Left kidney (tissue), 8 donors: ENCODE measurements at places on chromosomes 2 and 18.

DNA sequence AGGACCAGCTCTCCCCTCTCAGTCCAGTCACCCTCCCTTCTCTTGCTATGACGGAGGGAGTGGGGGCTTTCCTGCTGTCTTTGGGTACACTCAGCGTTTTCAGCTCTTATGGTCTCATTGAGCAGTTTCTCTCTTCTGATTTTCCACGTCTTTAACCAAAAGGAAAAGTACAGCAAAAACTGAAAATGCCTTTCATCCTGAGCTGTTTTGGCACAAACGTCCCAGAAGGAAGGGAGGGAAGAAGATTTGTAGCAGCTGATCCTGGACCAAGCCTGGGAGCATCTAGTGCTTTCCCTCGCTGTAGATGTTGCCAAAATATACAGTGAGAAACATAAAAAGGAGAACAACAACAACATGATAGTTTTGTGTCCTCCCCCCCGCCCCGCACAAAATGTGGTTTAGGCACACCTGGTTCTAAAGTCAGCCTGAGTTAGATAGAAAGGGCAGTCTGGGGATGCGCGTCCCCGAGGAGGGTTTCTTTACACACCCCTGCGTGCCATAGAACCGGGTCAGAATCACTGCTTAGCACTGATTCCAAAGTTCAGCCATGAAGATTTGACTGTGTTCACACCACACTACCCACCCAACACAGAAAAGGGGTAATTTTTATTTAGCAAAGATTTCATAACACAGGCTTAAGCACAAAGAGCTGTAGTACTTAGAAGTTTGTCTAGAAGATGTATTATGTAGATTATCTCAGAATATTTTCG, 53.4 kb downstream of the SLC40A1 start:
- DNase-seq, result peak; percentile 22

GRCh38 chr18:30016179-30016578, 1026.4 kb downstream of the DSC3 start:
- no peak for DNase-seq

DNA sequence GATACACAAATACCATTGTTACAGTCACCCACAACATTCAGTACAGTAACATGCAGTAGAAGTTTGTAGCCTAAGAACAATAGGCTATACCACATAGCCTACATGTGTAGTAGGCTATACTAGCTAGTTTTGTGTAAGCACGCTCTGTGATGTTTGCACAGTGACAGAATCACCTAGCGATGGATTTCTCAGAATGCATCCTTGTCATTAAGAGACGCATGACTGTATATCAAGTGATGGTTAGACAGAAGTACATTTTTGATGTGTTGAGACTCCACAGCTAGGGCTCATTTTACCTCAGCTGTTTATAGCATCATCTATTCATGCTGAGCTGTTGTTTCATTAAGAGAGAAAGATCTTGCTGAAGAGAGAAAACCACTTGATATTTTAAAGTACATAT, 19.4 kb downstream of the PLEKHA3 start:
- DNase-seq, result no peak

GRCh38 chr18:45666520-45666919, 51.2 kb downstream of the SLC14A2 start:
- DNase-seq, result no peak

- no peak for DNase-seq
These were observed 21.0 kb upstream of the MCFD2 start for GRCh38 chr2:46936566-46936965.

DNA sequence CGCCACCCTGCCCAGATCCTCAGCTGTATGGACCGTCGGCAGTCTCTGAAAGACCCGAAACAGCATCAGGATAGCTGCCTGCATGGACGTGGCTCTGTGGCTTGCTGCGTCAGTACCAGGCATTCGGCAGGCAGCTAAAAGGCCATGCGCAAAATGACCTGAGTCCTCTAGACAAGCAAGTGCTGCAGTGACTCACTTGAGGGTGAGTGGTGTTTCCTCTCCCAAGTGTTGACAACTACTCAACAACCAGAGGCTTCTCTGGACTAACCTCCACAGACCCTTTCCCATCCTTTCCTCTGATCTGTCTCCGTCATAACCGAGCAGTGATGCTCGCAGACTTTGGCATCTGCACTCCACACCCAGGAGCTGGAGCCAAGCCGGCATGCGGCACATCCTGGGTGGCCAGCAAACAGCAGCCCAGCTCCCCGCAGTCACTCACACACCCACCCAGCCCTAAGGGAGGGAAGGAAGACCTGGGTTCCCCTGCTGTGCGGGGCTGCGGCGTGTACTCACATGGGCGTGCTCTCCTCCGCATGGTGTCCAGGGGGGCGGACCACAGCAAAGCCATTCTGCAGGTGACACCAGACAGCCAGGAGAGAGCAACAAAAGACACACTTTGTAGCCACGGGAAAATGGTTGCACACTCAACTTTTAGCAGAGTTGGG, 239.3 kb downstream of the TWIST2 start:
- no peak for DNase-seq

- DNase-seq, result peak; percentile 26
These were observed 1.3 kb downstream of the USP34 start for GRCh38 chr2:61469424-61470121.

DNA sequence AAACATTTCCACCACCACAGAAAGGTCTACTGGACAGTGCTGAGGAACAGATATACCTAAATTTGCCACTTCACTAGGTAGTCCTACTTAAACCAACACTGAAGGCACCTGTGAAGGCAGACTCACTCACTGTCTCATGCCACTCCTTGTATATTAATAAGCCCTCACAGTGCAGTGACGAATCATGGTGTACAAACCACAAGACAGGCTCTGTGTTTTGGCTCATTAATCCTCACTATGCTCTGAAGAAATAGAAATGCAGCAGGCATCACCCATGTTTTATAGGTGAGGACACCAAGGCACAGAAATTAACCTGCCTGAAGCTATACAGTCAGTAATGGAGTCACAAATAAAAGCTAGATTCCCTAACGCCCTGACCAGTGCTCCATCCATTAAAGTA, 44.3 kb downstream of the BARD1 start:
- DNase-seq, result no peak

DNA sequence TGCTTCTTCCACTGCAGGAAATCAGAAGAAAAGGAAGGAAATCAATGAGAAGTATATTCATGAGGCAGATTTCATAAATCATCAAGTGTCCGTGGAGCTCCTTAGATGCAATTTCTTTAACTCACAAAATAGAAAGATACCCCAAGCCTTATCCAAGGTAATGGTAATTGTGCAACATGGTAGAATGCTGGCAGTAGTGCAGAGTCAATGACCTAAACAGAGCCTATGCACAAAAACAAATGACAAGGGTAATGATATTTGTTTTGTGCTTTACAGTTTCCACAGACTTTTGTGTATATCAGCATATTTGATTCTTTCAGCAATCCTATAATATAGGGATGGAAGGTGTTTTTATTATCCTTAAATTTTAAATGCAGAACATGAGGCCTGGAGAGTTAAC, 102.7 kb downstream of the SETBP1 start:
- DNase-seq, result no peak

DNA sequence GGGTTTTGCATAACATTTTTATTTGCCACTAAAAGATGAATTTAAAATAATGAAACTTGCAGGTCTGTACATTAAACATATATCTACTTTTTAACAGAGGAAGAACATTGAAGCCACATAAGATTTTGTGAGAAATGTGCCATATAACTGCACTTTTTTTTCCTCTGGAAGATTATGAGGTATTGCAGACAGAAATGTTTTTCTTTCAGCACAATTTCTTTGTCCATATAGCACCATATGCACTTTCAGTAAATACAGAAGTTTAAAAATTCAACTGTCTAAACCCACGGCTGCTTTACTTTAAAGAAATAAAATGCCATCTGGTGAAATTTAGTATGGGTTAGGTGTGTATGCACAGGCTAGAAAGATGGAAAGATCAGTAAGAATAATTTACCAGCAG, 470 bp upstream of the FAP start:
- no peak for DNase-seq

- DNase-seq, result no peak
These were observed 659.5 kb upstream of the HS6ST1 start for GRCh38 chr2:128978212-128978611.

- DNase-seq, result no peak
These were observed 5.7 kb downstream of the ANTXR1 start for GRCh38 chr2:69018678-69019095.

GRCh38 chr2:47334356-47335136, 68.4 kb upstream of the MSH2 start:
- no peak for DNase-seq

DNA sequence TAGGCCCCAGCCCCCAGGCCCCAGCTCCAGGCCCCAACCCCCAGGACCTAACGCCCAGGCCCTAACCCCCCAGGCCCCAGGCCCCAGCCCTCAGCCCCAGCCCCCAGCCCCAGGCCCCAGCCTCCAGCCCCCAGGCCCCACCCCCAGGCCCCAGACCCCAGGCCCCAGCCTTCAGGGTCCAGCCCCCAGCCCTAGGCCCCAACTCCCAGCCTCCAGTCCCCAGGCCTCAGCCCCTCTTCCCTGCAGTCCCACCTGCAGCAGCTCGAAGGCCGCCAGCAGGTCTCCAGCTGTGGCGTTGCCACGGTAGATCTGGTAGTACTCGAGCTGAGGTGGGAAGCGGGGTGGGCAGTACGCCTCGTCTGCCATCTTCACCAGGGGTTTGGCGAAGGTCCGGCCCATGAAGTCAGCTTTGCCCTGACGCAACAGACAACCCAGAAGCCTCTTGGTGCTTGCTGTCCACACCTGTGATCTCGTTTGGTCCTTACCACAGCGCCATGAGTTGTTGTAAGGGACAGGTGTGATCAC, 3.6 kb downstream of the OTOF start:
- DNase-seq, result no peak

DNA sequence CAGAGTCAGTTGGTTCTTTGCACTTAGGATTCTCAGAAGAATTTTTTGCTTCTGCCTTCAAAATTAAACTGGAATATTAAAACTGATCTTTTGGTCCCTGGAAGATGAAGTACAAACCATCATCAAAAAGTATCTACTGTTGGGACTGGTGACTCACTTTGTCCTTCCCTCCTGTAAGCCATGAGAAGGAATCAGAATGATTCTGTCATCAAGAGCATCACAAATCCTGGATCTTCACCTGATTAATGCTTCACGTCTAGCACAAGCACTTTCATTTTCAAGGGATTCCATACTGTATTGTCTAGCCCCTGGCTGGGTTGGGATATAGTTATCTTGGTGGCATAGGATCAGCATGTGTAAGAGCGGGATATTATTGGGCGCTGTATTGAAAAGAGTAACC, 69.3 kb upstream of the CYP1B1 start:
- no peak for DNase-seq

- DNase-seq, result no peak
These were observed 42.8 kb downstream of the METTL8 start for GRCh38 chr2:171390941-171391516.

- no peak for DNase-seq
These were observed 11.1 kb downstream of the ITPRID2 start for GRCh38 chr2:181902625-181903024.

GRCh38 chr18:58649966-58650816, 21.1 kb upstream of the MALT1 start:
- no peak for DNase-seq

- peak; percentile 67 for DNase-seq
These were observed 16.5 kb downstream of the TWIST2 start for GRCh38 chr2:238864207-238865014.

- DNase-seq, result no peak
These were observed 1082.4 kb downstream of the CNTNAP5 start for GRCh38 chr2:125107446-125107845.

DNA sequence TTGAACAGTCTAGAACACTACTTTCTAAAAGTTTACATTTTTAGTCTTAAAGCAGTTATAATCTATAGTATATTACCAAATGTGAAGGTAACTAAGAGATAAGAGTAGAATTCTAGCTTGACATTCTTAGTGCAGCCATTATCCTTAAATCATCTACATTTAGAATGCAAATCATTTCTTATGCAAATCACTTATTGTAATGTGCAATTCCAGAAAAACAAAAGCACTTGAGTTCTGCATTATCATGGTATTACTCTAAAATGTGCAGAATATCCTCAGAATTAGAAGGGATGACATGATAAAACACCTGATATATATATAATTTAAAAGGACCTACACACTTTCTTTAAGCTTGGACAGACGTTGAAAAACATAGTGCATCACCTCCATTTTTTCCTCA, 712 bp upstream of the LRRTM4 start:
- DNase-seq, result no peak

- DNase-seq, result no peak
These were observed 17.1 kb upstream of the CNDP1 start for GRCh38 chr18:74517236-74517630.

DNA sequence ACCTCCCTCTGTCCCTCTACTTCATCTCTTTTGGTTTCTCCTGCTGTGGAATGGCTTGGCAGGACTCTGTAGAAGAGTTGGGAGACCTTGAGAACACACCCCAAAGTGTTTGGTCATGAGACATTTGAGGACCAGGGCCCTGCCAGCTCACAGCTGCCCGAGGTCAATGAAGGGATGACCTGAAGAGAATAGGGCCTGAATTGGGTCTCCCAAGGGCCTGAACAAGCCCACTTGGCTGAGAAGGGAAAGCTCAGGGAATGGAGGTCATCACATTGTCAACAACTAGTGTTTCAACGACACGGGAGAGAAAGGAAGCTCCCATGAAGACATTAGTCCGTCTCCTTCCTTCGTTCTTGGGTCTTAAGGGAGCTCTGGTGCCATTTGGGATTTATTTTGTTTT, 52.8 kb downstream of the TTC32 start:
- DNase-seq, result no peak

DNA sequence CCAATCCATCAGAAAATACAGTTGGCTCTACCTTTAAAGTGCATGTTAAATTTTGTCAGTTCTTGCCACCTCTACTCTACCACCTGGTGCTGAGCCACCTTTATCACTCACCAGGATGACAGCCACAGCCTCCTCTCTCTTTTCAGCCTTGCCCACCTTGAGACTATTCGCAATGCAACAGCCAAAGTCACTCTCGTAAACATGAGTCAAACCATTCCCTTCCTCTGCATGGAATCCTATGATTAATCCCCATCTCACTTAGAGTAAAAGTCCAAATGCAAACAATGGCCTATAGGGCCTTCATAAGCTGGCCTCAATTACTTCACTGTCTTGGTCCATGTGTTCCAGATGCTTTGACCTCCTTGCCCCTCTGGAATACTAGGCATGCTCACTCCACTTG, 5.8 kb upstream of the OSBPL6 start:
- no peak for DNase-seq

- no peak for DNase-seq
These were observed 12.9 kb downstream of the TCF4 start for GRCh38 chr18:55575066-55575465.

GRCh38 chr2:118604811-118605210, 242.6 kb downstream of the EN1 start:
- DNase-seq, result no peak

GRCh38 chr2:33525666-33526065, 49.2 kb downstream of the RASGRP3 start:
- DNase-seq, result no peak

- DNase-seq, result no peak
These were observed 97.4 kb downstream of the LRP1B start for GRCh38 chr2:142033393-142033792.

GRCh38 chr18:3721771-3722648, 272.0 kb downstream of the TGIF1 start:
- no peak for DNase-seq

- no peak for DNase-seq
These were observed 31.9 kb downstream of the EFEMP1 start for GRCh38 chr2:55891671-55892094.
